ENCODE measurements at places on chromosomes 6 and 20.

DNA sequence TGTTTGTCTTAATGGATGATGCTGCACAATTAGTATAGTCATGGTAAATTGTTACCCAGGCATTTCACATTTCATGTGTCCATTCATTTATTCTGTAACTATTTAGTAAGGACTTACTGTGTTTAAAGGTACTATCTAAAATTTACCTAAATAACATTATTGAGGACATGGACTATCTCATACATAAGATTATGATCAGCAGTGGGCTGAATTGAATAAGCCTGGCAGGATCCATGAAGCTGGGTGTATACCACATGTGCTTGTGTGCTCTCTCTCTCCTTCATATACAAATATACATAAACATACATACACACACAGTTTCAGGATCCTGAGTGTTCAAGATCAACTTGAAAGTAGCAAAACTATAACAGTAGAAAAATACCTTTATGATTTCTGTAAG is 595.4 kb downstream of the EPM2A start:
- DNase-seq: no peak

- no peak for DNase-seq
Measured at GRCh38 chr6:3371222-3371949, 85.5 kb downstream of the SLC22A23 start.

GRCh38 chr6:71194724-71195123 is 93.9 kb upstream of the OGFRL1 start:
- DNase-seq: no peak

- DNase-seq: no peak
Measured at GRCh38 chr6:2213086-2213485, 32.3 kb downstream of the GMDS start.

GRCh38 chr6:27066381-27066780 is 181.1 kb upstream of the PRSS16 start:
- DNase-seq: no peak

DNA sequence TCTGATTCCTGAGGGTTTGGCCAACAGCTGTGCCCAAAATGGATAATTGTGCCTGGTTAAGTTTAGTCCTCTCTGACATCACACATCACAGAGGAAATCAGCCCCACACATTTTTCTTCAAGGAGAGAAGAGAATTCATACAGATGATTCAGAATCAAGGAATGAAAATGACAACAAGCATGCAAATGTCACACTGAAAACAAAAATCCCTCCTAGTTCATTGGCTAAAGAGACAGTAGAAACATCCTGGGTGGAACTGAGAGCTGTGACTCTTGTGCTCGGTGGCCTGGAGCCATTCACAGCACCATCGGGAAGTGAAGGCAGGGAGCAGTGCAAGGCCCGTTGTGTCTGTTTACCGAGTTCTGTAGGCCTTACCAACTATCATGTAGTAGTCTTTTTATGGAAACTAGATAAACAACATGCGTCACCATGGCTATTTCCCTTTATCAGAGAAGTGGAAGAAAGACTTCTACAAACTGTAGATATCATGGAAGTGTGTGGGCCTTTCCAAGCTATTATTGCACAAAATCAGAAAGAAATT is 81.7 kb upstream of the TENT5A start:
- DNase-seq: no peak
